ENCODE measurements at places on chromosomes 7 and 10.
A peak's percentile ranks its signal among the peaks of the same experiment; 100 is the strongest.

DNA sequence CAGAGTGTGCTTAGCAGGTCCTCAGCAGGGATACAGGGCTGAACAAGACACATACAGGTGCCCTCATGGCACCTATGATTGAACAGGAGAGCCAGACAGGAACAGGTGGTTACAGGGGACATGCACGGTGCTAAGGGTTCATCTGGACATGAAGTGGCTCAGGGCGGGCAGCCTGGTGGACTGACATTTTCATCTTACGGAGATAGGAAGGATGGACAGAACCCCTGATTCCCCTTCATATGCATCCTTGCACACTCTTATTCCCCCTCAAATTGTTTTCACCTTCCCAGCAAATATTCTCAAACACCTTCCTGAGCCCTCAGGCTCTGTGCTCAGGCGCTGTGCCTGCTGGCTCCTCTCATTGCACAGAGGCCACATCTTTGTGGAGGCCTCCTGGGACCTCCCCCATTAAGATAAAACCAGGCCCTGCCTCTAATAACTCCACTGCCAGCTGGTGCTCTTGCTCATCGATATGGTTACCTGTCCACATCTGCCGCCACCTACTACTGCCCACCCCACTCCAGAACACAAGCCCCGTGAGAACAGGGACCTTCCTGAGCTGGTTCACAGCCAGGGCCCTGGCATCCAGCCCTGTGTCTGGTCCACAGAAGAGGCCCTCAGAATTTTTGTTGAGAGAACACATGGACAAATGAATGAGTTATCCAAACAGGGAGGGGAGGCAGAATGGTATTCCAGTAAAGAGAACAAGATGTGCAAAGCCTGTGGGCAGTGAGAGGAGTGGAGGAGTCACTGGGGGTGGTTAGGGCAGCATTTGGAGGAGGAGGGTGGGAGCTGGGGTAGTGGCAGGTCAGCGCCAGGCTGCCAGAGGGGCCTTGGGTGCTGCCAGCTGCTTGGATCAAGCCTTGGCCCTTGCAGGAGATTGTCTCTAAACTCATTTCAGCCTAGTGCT lies 68.9 kb upstream of the AQP1 start:
- DNase-seq = no peak

- DNase-seq = no peak
Measured at GRCh38 chr7:133827707-133828623, 299.2 kb upstream of the LRGUK start.

DNA sequence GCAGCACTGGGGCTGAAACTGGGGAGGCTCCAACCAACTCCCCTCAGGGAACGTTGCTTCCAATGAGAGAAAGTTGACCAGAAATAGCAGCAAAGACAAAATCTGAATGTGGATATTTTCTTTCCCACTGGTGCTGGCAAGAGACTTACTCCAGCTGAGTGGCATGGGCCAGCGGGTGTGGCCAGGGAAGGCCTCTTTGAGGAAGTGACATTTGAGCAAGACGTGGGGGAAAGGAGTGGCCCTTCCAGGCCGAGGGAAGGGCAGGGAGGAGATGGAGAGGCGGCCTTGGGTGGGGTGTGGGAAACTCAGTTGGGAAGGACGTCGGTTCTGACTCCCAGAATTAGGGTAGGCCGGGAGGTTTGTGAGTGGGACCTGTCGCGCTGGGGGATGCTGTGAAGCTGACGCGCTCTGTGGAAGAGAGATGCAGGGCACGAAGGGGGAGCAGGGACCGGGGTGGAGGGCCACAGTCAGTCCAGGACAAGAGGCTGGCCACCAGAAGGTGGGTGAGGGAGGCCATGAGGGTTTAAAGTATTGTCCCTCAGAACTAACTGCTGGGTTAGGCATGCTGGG lies 96.7 kb upstream of the IKZF1 start:
- DNase-seq = no peak

DNA sequence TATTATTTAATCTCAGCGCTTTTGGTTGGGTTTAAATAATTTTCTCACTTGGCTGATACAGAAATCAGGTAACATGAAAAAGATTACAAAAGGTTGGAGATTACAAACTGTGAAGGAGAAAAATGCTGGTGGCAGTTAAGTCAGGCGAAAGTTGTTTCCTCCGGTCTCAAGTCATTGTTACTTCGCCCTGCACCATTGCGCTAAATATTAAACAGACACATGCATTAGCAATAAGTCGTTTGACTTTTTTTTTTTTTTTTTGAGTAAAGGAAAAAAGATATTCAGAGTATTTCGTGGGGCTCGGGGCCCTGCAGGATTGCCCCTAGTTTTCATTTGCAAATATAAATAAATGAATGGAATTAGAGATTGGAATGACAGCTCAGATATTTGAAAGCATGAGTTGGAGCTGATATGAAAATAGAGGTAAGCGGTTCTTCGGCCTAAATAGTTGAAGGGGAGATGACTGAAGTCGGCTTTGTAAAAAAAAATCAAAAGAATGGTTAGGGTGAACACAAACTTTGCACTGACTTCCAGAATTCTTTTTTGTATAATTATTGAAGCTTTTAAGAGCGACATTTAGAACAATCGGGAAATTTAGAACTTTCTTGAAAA lies 914 bp downstream of the SDHAF3 start:
- peak; percentile 18 for DNase-seq

DNA sequence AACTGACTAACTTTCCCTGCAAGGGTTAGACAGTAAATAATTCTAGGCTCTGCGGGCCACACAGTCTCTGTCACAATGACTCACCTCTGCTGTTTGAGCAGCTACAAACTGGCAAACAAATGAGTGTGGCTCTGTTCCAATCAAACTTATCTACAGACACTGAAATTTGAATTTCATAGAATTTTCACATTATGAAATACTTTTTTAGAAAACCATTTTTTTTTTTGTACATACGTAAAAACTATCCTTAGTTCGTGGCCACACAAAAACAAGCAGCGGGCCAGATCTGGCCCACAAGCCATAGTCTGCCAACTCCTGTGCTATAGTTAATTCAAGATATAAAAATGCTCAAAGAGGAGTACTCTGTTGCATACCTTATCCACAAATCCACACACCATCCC lies 32.6 kb downstream of the PIP4K2A start:
- DNase-seq = no peak

DNA sequence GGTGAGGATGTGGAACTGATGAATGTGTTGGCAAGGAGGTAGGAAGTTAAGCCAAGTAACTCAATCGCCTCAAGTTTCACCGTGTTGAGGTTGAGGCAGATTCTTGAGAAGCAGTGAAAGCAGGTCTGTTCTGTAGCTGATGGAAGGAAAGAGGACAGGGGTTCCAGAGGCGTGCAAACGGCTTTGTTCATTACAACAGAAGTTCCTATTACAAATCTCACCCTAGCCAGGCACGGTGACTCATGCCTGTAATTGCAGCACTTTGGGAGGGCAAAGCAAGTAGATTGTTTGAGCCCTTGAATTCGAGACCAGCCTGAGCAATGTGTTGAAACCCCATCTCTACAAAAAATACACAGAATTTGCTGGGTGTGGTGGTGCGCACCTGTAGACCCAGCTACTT lies 36.9 kb upstream of the PTF1A start:
- DNase-seq = no peak

DNA sequence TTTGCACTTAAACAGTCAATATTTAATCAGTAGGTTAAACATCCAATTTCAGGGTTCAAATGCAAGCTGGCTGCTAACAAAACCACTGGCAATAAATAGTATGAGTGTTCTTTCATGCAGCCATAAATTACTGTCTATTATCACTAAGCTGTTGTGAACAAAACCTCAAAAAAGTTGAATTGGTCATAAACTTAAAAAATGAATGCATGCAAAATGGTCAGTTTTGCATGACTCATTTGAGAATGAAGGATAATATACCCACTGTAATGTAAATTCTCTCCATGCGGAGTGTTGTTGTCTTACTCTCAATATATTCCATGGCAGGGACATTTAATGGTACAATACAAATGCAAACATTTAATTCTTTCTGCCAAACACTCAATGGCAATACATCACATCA lies 226.4 kb downstream of the MAGI2 start:
- no peak for DNase-seq

DNA sequence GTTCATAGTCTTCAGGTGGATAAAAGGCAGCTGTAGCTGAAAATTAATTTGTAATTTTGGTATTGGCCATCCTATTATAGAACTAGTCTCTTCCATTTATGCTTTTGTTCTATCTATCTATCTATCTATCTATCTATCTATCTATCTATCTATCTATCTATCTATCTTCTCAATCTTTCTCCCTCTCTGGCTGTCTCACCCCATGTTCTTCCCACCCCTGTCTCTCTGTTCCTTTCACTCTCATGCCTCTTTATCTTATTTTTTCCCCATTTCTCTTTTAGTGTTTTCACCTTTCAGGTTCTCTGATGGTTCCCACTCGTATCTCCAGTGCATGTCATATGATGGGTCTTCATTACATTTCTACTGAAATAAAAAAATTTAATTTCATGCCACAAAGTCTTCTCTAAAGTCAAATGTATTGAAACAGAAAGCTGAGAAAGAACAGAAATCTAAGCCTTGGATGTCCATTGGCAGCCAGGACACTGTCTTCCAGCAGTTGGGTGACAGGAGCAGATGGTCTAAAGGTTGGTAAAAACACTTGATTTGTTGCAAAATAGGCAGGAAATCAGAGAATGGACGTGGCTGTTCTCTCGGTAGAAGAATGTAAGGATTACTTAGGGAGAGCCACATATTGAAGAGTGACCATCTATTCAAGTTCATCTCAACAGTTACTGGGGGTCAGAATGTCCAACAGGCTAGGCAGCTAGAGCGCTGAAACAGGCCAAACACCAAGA lies 127.0 kb downstream of the RELN start:
- no peak for DNase-seq

DNA sequence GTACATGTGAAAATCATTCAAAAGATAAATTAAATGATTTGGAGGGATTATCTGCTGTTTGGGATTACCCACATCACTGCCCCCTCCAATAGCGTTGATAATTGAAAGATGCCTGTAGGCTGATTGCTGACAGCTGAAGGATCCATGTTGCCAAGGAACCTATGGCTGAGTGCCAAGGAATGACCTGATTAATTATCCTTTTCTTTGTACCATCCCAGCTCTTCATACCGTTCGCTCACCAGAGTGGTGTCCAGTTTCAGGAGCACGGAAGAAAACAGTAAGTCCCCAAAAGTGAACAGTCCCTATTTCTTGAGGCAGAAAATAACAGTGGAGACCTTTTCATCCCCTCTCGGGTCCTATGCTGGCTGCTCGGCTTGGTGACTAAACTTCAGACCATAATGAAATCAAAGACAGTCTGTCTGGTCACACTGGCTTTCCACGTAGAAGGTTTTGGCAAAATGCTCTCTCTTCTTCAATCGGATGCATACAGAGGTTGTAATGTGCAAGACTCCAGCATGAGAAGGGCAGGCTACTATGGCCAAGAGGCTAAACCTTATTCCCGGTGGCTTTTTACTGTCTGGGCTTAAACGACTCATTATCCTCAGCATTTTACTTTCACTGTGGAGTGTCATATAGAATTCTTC lies 108.8 kb downstream of the SPAG6 start:
- no peak for DNase-seq

GRCh38 chr7:156897673-156898072 lies 4.7 kb upstream of the LMBR1 start:
- DNase-seq = no peak

DNA sequence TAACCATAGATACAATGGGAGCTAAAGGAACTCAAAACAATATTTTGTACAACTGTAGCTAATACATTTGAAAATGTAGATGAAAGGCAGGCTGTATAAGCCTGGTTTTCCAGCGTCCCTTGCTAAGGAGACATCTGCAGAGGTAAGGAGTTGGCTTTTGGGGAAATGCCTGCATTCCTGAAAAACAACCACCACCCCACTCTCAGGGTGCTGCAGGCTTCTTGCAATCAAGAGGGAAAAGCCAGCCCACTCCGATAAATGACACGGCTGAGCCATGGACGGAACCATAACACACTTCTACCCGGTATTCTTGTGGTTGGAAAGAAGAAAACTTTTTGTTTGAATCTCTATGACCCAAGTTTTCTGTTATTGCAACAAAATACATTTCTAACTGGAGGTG lies 200.3 kb downstream of the TEX36 start:
- no peak for DNase-seq

DNA sequence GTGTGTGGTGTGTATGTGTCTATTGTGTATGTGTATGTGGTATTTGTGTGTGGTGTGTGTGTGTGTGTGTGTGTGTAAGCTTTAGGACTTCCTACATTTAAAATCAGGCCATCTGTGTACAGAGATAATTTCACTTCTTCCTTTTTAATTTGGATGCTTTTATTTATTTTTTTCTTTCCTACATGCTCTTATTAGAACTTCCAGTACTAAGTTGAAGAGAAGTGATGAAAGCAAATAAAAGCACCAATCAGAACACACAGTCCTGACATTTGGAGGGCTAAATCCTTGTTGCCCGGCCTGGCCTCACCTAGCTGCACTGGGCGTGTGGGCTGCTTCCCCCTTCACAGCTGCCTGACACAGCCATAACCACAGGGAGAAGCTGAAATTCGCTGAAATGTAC lies 3.8 kb upstream of the MRC1 start:
- no peak for DNase-seq

GRCh38 chr10:33195608-33196376 lies 138.7 kb downstream of the NRP1 start:
- no peak for DNase-seq

DNA sequence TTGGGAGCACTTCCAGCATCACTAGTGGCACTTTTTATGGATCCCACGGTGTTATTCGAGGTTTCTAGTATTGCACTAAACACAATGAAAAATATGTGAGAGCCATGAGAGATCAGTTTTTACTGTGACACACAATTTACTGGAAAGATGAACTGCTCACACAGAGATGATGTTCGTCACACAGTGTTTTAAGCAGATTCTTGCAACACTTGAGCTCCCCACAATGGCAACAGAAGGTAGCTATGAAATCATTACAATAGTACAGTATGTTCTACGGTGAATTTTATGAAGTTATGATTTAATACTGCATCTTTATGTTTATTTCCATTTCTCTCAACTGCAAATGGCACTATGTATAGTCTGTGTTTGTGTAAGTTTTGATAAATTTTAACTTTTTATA lies 27.4 kb upstream of the ENTPD1 start:
- no peak for DNase-seq
